ENCODE measurements at places on chromosomes 11 and 22.

- DNase-seq = no peak
Measured at GRCh38 chr11:67396587-67397389, 4.9 kb downstream of the PPP1CA start.

- peak; percentile 88 for DNase-seq
Measured at GRCh38 chr11:2912498-2912897, 16.7 kb downstream of the PHLDA2 start.

GRCh38 chr11:59918480-59918879, 19.8 kb upstream of the OOSP1 start:
- DNase-seq = peak; percentile 66

- DNase-seq = peak; percentile 81
Measured at GRCh38 chr11:101860696-101861427, 53.9 kb upstream of the CEP126 start.

DNA sequence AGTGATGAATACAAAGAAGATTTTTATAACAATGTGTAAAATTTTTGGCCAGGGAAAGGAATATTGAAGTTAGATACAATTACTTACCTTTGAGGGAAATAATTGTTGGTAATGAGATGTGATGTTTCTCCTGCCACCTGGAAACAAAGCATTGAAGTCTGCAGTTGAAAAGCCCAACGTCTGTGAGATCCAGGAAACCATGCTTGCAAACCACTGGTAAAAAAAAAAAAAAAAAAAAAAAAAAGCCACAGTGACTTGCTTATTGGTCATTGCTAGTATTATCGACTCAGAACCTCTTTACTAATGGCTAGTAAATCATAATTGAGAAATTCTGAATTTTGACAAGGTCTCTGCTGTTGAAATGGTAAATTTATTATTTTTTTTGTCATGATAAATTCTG, 5.3 kb downstream of the BIRC3 start:
- peak; percentile 74 for DNase-seq

GRCh38 chr11:46611526-46612304, 5.3 kb downstream of the HARBI1 start:
- no peak for DNase-seq

- peak; percentile 38 for DNase-seq
Measured at GRCh38 chr22:35418088-35418487, 18.1 kb downstream of the MCM5 start.

- DNase-seq = no peak
Measured at GRCh38 chr11:65063532-65063931, 5.2 kb upstream of the NAALADL1 start.

DNA sequence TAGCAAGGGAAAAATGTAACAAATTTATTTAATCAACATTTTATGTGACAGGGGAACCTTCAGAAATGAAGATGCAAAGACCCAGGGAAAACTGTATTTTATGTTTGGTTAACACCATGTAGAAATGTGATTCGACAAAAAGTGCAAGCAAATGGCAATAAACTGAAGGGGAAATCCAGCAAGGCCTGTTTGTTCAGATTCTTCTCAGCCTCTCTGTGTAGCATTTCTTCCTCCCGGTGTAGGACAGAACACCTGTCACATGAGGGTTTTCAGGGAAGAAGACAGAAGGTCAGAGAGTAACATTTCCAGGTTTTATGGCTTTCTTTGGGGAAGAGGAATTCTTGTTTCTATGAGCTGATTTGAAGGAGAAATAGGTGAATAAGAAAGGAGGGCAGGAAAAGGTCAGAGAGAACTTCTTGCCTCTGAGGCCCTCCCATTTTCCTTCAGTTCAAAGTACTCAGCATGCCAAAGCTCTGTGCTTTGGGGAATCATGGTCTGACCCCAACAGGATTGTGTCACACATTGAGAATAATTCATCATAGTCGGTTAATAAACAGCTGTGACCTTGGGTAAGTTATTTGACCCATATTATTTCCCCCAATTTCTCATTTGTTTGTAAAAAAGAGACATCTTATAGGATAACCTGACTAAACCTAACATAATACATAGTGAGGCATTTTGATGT, 45.5 kb upstream of the ME3 start:
- no peak for DNase-seq

GRCh38 chr11:59158206-59159068, 13.5 kb upstream of the DTX4 start:
- DNase-seq = peak; percentile 74

- peak; percentile 95 for DNase-seq
Measured at GRCh38 chr11:67353317-67354074, at the start of gene POLD4. Gene POLD4, minus strand, starts transcription at chr11:67353546. Its CDS starts 147 bp downstream, at chr11:67353399.

- no peak for DNase-seq
Measured at GRCh38 chr22:46202897-46203600, 47.0 kb downstream of the CDPF1 start.

DNA sequence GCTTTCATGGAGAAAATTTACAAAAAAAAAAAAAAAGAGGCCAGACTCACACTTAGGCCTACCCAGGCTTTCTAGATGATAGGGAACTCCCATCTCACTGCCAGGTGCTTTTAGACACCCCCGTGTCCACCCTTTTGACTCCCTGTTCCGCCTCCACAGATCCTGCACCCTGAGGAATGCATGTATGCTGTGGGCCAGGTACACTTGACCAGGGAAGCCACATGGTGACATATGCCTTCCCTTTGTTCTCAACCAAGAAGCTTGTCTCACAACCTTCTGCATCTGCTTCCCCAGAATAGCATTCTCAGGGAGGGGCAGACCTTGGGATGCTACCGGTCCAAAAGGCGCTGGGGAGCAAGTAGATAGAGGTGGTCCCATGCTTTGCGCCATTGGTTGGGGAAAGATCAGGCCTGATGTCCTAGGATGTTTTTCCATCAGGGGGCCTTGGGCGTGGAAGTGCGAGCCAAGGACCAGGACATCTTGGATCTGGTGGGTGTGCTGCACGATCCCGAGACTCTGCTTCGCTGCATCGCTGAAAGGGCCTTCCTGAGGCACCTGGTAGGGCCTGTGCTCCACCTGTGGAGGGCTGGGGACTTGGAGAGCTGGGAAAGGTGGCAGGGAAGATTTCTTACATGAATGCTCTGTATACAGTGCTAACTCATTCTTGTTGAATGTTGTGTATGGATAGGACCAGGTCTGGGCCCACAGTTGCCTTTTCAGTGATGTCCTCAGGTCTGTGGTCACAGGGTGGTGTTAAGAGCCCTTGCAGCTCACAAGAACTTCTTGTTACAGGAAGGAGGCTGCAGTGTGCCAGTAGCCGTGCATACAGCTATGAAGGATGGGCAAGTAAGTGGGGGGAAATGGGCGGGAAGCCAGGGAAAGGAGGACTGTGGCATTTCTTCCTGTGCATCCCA, 7.5 kb downstream of the HMBS start:
- DNase-seq = peak; percentile 30

GRCh38 chr11:68349461-68350249, 37.3 kb downstream of the LRP5 start:
- no peak for DNase-seq

- DNase-seq = peak; percentile 31
Measured at GRCh38 chr11:44308923-44309477, 939 bp downstream of the ALX4 start.

DNA sequence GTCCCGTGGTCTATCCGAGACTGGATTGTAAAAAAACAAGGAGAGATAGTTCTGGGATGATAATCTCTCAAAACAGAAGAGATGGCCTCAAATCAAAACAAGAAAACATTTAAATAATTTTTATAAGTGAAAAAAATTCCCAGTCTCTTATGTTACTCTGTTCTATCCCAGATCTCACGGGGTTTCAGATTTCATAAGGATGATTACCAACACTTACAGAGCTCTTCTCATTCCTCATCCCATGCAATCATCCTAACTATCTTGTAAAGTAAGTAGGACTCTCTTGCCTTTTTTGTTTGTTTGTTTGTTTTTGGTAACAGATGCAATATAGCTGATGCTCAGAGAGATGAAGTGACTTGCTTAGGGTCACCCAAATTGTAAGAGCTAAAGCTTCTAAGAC, 20.0 kb upstream of the ZBTB16 start:
- DNase-seq = no peak

DNA sequence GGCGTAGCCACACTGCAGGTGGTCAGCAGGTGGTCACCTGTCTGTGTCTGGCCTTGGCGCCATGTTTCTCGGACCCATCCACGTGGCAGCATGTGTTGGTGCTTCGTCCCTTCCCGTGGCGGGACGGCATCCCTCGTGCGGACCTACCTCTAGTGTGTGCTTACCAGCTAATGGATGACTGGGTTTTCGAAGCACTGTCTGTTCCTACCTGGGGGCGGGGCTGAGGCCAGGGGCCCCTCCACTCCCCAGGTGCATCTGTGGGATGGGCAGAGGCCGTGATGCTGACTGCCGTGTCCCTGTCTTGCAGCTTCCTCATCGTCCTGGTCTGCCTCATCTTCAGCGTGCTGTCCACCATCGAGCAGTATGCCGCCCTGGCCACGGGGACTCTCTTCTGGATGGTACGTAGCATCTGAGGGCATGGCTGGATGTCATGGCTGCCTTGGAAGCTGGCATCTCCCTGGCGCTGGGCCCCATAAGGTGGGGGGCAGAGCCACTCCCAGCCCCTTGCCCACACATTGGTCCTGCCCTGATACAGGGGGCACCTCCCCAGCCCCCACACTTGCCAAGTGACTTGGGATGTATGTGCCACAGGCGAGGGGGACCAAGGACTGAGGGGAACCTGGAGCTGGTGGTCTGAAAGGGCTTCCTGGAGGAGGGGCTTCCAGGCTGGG, 82.9 kb downstream of the KCNQ1 start:
- no peak for DNase-seq

GRCh38 chr11:78808923-78809322, 234.3 kb upstream of the NARS2 start:
- no peak for DNase-seq

DNA sequence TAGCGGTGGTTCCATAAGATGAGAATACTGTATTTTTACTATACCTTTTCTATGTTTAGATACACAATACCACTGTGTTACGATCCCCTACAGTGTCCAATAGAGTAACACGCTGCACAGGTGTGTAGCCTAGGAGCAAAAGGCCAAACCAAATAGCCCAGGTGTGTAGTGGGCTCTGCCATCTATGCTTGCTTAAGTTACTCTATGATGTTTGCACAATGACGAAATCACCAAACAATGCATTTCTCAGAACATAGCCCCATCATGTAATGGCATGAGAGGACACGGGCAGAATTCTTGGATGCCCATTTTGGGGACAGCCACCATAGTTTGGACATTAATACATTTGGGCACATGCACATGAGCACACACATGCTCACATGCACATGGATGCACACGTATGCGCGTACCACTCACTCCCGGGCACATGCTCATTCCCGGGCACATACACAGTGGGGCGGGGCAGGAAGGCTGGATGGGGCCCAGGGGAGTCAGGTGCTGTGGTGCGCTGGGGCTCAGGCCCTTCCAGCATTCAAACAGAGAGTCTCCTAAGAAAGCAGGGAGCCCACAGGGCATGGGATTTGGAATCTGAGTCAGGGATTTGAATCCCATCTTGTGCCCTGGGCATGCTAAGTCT, 51.1 kb downstream of the RTN4R start:
- no peak for DNase-seq

DNA sequence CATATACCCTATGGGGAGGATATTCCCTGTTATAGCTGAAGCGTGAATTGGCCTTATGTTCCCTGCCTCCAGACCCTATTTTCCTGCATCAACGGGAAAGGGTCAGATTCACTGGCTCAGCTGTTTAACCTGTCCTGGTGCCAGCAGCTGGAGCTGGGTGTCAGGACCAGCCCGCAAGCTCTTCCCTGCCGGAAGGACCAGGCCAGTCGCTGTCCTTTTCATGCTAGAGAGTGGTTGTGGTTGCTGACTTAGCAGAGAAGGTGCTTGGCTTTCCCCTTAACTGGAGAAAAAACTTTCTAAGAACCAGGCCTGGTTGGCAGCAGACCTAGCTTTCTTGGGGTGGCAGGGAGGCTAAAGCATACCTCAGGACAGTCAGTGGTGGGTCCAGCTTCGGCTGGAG, 5.2 kb upstream of the SREBF2 start:
- DNase-seq = no peak

- peak; percentile 95 for DNase-seq
Measured at GRCh38 chr11:11977206-11977938, 31.1 kb downstream of the DKK3 start.

GRCh38 chr22:45948081-45948648, 28.8 kb downstream of the WNT7B start:
- no peak for DNase-seq

DNA sequence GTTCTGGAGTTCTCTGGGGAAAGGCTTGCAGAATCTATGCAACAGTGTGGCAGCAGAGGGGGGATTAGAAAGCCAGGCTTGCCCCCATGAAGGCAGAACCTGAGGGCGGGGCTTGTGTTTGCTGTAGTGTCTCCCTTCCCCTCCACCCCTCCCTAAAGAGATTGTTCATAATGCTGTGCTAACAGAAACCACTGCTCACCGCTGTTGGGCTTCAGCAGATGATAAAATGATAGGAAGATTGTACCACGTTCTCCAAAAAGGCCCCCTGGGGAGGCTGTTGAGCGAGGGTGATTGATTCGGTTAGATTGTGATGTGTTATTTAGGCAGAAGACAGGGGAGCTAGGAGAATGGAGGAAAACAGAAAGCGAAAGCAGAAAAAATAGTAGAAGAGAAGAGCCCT, 215.2 kb upstream of the NCAM1 start:
- DNase-seq = no peak

DNA sequence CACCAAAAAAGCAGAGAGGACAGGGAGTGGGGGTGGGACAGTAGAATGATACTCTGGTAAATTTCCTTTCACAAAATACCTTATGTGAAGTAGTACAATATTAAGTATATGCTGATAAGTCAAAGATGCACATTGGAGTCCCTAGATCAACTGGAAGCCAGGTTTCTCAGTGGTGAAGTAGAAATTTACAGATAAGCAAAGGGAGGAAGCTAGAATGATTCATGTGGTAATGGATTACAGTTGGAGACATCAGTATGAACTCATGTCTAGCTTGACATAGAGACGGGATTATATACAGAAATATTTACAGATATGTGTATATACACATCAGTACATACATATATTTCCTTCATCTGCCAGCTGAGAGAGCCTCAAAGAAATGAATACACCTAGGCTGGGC, 21.5 kb downstream of the PLEKHB1 start:
- DNase-seq = no peak

GRCh38 chr11:34480314-34480713, 33.3 kb downstream of the ELF5 start:
- DNase-seq = no peak

GRCh38 chr11:10265936-10266335, 28.1 kb downstream of the SBF2 start:
- DNase-seq = peak; percentile 76

GRCh38 chr22:48357961-48358360, 1469.7 kb downstream of the BRD1 start:
- no peak for DNase-seq

DNA sequence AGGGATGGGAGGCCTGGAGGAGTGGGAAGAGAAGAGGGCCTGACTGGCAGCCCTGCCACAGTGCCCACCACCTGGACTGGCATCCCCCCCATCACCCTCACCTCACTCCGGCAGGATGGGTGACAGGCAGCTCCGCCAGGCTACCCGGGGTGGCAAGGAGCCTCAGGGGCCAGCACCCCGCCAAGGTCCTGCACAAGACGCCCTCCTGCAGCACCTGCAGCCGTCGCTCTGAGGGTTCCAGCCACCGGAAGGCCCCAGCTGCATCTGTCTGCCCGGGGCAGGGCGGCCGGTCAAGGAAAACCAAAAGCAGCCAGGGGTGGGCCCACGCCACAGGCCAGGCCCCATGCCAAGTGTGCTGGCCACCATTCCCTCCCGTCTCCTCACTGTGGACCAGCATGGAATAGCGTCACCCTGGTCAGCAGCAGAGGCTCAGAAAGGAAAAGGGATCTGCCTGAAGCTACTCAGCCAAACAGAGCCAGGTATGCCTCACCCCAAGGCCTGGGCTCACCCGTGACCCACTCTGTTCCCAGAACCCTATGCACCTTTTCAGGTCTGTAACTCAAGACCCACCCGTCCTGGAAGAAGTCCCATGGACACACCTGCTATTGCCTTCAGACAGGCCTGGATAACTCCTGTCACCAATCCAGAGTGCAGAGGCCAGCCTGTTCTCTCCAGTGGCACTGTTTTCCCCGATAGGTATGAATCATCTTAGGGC, 7.0 kb downstream of the RHBDD3 start:
- DNase-seq = no peak
